ENCODE measurements at places on chromosomes 3 and 15.

DNA sequence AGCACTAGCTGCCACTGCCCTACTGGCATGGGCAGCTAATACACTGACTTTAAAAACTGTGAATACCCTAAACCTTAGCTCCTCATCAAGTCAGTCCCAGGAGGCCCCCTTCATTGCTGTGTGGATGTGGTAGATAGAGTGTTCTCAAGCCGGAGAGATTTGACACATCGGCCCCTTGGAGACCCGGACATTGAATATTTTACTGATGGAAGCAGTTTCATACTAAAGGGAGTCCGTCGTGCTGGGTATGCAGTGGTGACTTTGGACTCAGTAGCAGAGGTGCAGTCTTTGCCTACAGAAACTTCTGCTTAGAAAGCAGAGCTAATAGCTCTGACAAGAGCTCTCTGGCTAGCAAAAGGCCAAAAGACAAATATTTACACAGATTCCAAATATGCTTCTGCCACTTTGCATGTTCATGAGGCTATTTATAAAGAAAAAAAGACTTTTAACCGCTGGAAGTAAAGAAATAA lies 17.5 kb downstream of the CCR4 start:
- no peak for DNase-seq

- DNase-seq: no peak
These were observed 83.0 kb downstream of the WNT7A start for GRCh38 chr3:13796701-13797460.

DNA sequence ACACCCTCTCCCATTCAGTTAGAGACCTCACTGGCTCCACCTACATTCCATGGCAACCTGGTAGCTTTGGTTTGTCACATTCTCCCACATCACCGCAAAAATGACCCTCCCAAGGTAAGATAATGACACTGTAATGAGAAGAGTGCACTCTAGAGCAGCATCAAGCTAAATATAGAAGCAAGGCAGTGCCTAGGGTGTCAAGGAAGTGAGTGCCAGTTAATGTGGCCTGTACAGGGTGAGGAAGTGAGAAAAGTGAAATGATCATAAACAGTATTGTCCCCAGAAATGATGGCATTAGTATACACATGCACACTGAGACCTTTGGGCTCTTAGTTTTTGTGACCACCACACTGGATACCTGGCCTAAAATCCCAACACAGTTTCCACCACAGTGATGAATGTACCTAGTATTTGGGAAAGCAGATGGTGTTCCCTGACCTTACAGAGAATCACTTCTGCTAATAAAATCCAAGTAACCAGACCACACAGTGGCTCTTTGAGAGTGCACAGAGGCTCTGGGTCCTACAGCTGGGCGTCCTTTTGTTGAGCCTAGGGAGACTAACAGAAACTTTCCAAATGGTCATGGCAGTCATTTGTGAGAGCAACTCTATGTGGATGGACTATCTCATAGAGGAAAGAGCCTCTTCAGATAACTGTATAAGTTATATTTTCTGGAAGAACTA lies 106.6 kb downstream of the ARPP21 start:
- no peak for DNase-seq

- DNase-seq: no peak
These were observed 929.4 kb downstream of the ROBO1 start for GRCh38 chr3:78838362-78838761.

DNA sequence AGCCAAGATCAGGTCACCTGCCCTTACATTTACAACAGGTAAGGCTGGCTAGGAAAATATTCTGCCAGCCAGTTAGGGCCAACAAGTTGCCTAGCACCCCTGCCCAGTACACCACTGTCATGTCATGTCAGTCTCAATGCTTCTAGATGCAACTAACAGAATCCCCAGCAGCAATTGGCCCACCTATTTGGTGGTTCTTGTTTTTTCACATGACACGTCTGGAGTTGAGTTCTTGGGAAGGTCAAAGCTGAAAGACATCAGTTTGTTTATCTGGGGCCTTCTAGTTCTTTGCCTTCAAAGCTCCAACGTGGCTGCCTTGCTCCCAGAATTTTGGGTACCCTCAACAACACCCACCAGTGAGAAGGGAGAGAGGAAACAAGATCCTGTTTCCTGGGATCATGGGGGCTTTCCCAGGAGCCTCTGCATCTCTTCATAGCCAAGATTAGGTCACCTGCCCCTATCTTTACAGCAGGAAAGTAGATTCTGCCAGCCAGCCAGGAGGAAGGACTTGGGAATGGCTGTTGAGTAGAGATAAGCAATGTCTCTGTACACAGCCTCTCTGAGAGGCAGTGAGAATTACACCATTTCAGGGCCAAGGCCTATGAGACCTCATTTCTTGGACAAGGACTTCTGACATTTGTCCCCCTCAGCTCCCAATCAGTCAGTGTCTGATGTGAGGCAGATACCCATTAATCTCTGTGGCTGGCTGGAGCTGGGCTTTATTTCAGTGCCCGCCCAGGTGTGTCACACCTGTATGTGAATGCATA lies 8.6 kb downstream of the GPX1 start:
- DNase-seq: no peak

- no peak for DNase-seq
These were observed 900.3 kb upstream of the ROBO1 start for GRCh38 chr3:80668100-80668499.

DNA sequence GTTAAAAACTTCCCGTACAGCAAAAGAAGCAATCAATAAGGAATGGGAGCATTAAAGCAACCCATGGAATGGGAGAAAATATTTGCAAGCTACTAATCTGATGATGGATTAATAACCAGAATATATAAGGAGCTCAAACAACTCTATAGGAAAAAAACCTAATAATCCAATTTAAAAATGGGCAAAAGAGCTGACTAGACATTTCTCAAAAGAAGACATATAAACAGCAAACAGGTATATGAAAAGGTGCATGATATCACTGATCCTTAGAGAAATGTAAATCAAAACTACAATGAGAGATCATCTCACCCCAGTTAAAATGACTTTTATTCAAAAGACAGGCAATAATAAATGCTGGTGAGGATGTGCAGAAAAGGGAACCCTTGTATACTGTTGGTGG lies 52.7 kb upstream of the POU1F1 start:
- DNase-seq: no peak

All from epithelial cell of esophagus (primary cell).